ENCODE measurements at places on chromosomes 1 and 21. TPM values are rescaled to one million over a fixed set of nuclear protein-coding genes. Genes with fewer than 3 reads are reported as not detected.

- DNase-seq = no peak
Observed at GRCh38 chr1:108071601-108072000, 106.6 kb upstream of the VAV3 start.

DNA sequence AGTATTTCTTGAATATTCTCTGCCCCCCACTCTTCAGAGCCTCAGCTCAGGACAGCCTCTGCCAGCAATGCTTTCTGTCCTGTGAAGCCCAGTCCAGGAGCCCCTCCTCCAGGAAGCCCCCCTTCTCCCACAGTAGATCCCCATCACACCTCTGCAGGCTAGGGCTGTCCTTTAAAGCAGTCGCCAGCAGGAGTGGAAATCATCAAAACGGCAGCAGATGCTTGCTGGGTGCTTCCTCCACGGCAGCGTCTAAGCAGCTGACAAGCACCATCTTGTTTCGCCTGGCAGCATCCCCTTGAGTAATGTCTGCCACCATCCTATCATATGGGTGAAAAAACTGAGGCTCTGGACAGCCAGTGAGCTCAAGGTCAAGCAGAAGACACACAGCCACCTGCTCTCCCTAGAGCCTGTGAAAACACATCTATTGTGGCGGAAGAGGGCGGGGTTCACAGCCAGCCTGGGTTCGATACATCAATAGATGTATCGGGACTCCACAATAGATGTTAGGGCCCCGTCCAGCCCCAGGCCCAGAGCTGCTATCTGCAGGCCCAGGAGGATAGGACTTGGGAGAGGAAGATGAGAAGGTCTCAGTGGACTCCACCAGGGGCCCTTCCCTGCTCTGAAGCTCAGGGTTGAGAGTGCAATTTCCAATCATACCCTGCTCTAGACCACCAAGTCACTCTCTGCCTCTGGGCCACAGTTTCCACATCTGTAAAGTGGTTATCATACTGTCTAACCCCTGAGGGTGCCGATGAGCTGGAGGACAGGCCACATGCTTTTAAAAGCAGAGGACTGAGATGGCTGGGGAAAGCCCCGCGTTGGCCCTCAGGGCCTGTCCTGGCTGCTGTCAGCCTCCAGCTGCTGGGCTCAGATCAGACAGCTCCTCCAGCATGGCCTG is 17.5 kb downstream of the RUNX3 start:
- no peak for DNase-seq

GRCh38 chr1:44643721-44644334 is 30.5 kb downstream of the TMEM53 start:
- DNase-seq = no peak

DNA sequence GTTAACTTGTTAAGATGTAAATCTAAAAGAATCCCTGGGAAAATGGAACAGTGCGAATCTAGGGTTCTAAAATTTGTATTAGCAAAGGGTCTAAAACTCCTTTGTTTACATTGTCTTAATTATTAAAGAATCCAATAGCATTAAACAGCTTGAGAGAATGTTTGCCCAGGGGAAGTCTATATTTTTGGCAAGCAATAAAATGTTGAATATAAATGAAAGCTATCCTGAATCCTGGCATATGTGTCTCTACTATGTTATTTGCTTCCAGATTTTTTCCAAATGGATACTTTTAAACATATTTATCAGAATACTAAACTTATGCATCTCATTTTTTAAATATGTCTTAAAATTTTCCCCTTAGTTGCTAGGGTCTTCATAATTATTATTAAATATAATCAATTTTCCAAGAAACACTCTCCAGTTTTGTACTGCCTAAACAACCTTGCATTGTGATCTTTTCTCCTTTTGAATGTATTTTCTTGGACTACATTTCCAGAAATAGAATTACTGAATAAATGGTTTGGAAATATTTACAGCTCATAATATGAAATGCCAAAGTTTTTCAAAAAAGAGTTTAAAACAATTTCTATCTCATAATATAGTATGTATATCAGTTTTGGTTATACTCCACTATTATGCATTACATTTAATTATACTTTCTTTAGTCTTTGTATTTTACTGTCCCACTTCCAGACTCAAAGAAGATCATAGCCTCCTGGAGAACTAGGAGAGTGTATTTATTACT is 304.8 kb downstream of the USP25 start:
- no peak for DNase-seq

- DNase-seq = no peak
Observed at GRCh38 chr1:147773215-147773715, 12.9 kb upstream of the GJA5 start.

DNA sequence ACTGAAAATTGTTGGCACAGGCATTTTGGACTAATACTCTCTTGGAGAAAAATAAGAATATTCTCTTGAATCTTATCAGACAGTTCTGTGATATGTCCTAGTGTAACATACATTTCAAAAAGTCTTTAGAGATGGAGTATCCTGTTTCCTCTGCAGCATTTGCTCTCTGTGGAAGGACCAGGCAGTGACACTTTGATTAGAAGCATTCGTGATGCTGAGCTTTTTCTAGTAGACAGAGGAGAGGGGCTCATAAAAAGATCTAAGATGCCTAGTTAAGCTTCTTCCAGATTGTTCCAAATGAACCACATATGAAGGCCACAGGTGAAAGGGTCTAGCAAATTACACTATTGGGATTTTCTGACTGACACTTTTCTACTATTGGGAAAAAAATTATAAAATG is 120.3 kb downstream of the C1orf21 start:
- no peak for DNase-seq

DNA sequence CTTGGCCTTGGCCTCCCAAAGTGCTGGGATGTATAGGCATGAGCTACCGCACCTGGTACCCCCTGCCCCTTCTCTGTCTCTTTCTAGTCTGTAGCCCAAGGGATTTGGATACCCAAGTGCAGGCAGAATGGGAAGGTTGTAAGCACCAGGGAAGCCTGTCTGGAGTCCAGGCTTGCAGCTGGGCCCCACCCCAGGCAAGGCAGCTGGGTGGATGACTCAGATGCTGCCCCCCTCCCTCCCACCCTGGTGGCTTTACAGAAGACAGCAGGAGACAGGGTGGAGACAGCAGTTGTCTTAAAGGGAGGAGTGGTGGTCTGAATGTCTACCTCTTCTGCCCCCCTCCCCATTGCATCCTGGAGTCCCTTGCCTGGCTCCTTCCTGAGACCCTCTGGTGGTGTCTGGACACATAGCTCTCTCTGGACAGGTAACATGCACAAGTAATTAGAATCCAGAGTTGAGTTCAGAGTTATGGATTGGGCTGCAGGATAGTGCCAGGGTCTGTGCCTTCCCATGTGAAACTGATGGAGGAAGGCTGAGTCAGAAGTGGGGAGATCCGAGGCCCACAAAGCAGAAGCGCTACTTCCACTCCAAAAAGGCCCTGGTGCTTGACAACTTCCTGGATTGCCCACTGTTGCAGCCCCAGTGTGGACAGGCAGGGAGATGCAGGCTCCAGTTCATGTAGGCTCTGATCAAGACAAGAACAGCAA is 5.1 kb downstream of the LMNA start:
- DNase-seq = peak; percentile 75

- DNase-seq = no peak
Observed at GRCh38 chr1:106027871-106028270, 1028.6 kb upstream of the PRMT6 start.

- no peak for DNase-seq
Observed at GRCh38 chr21:33495743-33496142, 4.2 kb upstream of the DNAJC28 start.

DNA sequence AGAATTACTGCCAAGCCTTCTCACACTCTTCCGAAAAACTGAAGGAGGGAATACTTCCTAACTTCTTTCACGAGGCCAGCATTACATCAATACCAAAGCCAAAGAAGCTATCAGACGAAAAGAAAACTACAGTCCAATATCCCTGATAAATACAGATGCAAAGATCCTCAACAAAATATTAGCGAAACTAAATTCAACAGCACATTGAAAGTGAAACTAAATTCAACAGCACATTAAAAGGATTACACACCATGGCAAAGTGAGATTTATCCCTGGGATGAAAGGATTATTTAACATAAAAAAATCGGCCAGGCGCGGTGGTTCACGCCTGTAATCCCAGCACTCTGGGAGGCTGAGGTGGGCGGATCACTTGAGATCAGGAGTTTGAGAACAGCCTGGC is 176.8 kb downstream of the FAF1 start:
- no peak for DNase-seq

PDC gene
- not detected for total RNA-seq

TRIM17 gene
- 0.62 TPM for total RNA-seq

MCM3AP gene
- 73.0 TPM for total RNA-seq

- DNase-seq = no peak
Observed at GRCh38 chr1:43526002-43526401, 4.7 kb upstream of the PTPRF start.

CELA3B gene
- total RNA-seq = 1.0 TPM

SDC3 gene
- total RNA-seq = 72.7 TPM

DNA sequence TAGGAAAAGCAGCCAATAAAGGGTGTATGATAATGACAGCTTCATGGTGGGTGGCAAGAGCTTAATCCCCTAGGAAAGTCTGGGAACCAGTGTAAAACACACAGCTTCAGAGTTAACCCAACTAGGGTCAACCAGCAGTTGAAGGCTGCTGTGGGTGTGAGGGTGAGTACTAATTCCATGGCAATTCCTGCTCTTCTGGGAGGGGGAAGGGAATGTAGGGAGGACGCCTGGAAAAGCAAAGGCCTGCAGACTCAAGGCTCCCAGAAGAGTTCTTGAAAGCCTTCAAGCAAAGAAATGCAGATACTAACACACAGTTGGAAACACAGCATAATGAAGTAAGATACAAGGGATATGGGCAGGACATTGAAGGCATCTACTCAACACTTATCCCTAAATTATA is 28.1 kb downstream of the TTLL7 start:
- DNase-seq = no peak

- DNase-seq = no peak
Observed at GRCh38 chr1:97277891-97278654, 556.5 kb downstream of the PTBP2 start.

DNA sequence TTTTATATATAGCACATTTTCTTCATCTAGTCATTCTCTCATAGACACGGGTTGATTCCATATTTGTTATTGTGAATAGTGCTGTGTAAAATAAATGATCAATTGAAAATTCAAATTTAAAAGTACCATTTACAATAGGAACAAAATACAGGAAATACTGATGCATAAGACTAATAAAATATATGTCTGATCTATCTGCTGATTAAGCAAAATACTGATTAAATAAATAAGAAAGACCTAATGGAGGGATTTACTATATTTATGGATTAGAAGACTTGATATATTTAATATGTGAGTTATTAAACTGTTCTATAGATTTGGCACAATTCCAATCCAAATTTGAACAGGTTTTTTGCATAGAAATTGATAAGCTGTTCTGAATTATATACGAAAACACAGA is 1044.8 kb upstream of the ADGRL2 start:
- no peak for DNase-seq

CRYAA gene
- total RNA-seq = not detected

RSPH1 gene
- total RNA-seq = 0.26 TPM

KCNC4 gene
- total RNA-seq = 22.6 TPM

LRRC71 gene
- 1.3 TPM for total RNA-seq

- peak; percentile 79 for DNase-seq
Observed at GRCh38 chr21:28516991-28517592, 475.6 kb downstream of the LTN1 start.

ZDHHC18 gene
- 18.0 TPM for total RNA-seq

S100A3 gene
- 2.3 TPM for total RNA-seq

MAGI3 gene
- total RNA-seq = 15.0 TPM

DNA sequence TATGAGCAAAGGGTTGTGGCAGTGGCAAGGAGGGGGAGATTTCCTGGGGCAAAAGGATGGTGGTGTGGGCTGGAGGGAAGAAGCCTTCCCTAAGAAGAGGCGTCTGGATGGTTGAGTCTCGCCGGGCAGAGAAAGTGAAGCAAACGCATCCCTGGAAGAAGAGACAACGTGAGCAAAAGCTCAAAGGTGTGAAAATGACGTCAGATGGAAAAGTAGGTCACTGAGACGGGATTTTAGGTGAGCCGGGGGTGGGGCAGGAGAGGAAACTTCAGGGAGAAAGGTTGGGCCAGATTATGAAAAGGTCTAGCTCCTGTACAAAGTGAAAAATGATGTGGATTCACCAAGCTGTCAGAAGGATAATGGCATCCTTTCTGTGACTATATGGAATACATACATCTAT is 95.3 kb upstream of the KCNE2 start:
- no peak for DNase-seq

DNA sequence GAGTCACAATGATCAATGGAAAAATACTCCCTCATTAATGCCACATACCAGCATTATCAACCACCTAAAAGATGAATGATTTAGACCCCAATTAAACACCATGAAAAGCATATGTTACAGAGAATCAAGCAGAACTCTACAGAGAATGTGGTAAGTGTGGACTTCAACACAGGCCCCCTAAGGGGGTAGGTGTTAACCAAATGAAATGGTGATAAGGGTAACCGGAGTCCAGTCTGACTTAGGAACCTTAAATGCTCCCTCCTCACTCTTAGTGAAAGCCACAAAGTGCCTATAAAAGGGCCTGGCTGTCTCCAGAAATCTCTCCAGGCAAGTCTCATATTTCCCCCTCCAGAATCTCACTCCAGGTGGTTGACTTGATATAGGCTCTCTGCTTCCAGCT is 149.2 kb upstream of the FOXD3 start:
- no peak for DNase-seq

- DNase-seq = peak; percentile 61
Observed at GRCh38 chr1:204250428-204251030, 36.7 kb upstream of the GOLT1A start.

GPX7 gene
- total RNA-seq = 9.7 TPM

PLA2G4A gene
- 11.8 TPM for total RNA-seq

DNA sequence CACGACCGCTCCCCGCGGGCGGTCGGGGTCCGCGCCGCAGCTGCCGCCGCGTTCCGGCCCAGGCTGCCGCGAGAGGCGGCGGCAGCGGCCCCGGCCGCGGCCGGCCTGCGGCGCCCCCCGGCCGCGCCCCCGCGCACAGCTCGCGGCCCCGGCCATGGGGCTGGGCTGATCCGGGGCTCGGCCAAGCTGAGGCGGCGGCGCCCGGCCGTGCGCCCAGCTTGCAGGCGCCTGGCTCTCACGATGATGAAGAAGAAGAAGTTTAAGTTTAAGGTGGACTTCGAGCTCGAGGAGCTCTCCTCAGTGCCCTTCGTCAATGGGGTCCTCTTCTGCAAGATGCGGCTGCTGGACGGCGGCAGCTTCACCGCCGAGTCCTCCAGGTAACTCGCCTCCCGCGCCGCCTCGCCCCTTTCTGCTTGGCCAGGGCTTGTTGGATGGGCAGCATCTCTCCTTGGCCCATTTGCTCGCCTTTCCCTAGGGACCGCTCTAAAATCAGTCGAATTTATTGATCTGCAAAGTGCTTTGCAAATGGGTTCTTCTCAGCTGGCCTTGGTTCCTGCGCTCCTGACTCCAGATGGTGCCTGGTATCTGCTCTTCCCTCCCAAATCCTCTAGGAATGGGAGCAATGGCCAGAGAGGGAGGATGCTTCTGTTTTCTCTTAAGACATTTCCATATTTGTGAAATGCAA is 431 bp downstream of the EEIG2 start:
- peak; percentile 60 for DNase-seq

GRCh38 chr1:232797856-232798510 is 7.2 kb upstream of the MAP10 start:
- no peak for DNase-seq

- DNase-seq = no peak
Observed at GRCh38 chr1:171357179-171357578, 43.2 kb downstream of the FMO4 start.
